Stimulated activated CD8-positive, alpha-beta memory T cell treated with anti-CD3 and anti-CD28 coated beads, Interleukin-7, amount 100 ng/mL, for 4 hours (primary cell): ENCODE measurements at places on chromosomes 16 and 17.

- DNase-seq: peak; percentile 38
Observed at GRCh38 chr16:38941-39892, 14.2 kb downstream of the POLR3K start.

DNA sequence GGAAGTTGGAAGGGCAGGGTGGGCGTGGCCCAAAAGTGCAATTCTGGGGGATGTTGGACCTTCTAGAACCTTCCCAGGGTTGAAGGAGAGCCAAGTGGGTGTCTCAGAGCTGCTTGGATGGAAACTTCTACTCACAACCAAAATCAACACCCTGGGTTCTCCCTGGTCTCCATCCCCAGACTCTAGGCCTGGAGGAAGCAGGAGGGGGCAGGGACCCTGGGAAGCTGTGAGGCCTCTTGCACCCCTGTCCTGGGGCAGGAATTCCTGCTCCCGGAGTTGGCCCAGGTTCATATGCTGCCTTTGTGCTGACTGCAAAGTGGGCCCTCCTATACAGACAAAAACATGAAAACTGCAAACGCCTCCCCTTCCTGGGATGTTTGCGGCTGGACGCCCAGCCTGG is 25.1 kb downstream of the TRARG1 start:
- DNase-seq: no peak

DNA sequence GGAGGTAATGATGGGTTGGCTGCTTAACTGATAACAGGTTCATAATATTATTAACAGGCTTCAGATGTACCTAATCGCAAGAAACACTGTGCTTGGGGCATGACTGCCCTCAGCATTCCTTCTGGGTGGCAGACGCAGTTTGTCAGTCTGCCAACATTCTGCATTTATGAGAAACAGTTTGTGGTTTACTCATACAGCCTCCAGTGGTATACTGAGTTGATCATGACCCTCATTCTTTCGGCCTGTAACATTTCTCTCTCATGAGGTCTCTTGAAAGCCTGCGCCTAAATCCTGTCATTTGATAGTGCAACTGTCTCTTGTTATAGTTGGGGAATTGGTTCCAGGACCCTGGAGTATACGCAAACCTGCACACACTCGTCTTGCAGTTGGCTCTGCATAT is 4.9 kb upstream of the RUSF1 start:
- no peak for DNase-seq

- no peak for DNase-seq
Observed at GRCh38 chr16:3879258-3879886, 1.1 kb downstream of the CREBBP start.

DNA sequence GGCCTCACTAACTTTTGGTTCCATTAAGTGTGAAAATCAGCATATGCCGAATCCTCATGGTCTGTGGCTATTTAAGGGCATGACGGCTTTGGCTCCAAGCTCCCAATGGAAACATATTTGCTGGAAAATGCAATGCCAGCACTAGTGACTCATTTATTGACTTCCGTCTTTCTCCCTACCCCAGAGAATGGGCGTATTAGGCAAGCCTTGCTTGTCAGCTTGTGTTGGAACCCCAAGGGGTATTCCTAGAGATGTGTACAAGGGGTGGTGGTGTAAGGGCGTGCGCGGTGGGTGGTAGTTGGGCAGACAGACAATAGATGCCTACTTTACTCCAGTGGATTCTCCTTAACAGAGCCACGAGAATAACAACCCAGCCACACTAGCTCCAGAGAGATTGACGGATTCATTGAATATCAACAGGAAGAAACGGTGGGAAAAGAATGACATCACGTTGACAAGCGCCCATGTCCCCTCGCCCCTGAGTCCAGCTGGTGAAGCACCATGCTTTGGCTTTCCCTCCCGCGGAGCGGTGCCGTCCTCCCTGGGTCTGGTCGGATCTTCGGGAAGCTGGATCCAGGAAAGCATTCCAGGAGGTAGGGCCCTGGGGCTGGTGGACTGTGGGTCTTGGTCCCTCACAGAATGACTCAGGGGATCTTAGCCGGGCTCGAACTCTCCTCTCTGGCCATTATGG is 10.3 kb downstream of the CD300LB start:
- no peak for DNase-seq

DNA sequence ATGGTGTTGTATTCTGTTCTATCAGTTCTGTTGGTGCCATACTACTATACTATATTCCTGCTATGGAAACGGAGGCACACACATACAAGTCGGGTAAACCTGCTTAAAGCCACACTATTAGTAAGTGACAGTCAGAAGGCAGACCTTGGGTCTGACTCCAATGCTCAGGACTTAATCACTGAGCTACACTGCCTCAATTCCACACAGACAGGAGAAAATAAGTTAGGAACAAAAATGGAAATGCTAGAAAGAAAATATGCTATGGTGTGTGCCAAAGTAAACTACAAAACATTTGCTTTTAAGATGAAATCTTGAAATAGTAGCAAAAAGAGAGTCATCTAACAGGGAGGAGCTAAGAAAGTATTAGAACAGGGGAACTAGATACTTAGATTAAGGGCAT is 48.1 kb downstream of the MYO1D start:
- DNase-seq: no peak

GRCh38 chr16:73027685-73028111 is 20.2 kb downstream of the ZFHX3 start:
- no peak for DNase-seq

- no peak for DNase-seq
Observed at GRCh38 chr17:27631411-27631760, 398 bp downstream of the LGALS9 start.

GRCh38 chr17:14664511-14664910 is 363.6 kb downstream of the HS3ST3B1 start:
- DNase-seq: no peak

DNA sequence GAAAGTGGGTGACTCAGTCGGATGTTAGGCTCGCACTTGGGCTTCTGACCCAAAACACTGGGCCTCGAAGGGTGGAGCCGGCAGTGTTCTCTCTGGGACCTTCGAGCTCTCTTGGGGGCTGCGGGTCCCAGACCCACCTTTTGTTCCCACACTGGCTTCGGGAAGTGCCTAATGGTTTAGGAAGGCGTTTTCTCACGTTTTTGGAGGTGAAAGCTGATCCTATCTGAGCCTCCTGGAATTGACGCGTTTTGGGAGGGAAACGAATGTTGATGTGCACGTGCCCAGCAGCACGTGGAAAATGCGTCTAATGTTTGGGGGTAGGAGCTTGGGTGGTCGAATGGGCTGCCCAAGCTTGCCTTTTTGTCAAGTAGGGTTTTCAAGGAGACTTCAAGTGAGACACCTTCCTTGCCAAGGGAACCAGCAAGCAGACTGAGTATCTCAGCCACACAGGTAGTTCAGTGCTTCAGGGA is 666 bp downstream of the HGS start:
- DNase-seq: no peak

DNA sequence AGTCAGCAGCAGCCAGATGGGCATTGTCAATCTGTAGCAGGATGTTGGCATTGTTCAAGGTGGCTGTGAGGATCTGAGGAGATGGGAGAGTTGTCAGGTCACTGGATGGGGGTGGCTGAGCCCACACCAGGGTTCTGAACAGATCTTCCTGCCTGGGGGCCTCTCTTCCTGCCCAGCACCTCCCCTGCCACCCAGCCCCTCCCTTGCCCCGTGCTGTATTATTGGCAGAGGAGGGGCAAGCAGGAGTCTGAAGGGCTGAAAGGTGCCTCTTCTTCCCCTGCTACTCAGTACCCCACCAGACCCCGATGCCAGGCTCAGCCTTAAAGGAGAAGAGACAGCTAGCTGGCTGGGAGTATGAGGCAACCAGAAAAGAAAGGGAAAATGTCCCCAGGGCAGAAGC is 93.0 kb downstream of the GOSR1 start:
- DNase-seq: no peak

- no peak for DNase-seq
Observed at GRCh38 chr17:76517638-76518038, 16.4 kb upstream of the RHBDF2 start.

DNA sequence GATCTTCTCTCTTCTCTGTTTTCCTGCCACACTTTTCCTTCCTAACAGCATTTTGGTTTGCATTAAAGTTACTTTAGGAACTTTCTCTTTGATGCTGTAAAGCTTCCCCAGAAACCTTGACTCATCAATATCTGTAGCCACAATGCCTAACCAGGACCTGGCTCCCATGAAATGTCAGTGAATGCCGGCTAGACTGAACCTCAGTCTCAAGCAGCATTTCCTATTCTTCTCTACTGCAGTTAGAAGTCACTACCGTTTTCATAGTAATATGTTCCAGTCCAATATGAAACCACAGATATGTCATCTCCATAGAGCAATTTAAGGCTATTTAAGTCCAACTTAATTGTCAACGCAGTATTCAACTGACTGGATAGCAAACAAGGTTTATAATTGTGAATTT is 28.9 kb downstream of the ITFG1 start:
- DNase-seq: no peak

- no peak for DNase-seq
Observed at GRCh38 chr17:64158406-64158805, 28.5 kb upstream of the ERN1 start.

DNA sequence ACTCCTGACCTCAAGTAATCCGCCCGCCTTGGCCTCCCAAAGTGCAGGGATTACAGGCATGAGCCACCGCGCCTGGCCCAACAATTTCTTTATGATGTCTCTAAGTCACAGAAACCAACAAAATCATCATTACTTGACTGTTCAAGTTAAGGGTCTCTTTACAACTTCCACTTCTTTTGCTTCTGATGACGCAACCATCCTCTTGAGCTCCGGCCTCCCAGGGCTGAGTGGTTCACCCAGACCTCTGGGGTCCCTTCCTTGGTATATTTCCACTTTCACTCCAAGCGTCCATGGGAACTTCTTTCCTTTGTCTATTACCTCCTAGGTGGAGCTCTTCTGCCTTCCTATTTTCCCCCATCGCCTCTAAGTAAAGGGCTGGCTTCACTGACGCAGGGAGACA is 253.7 kb downstream of the NTN1 start:
- no peak for DNase-seq

- peak; percentile 35 for DNase-seq
Observed at GRCh38 chr17:1298606-1299005, 19.1 kb downstream of the TRARG1 start.

DNA sequence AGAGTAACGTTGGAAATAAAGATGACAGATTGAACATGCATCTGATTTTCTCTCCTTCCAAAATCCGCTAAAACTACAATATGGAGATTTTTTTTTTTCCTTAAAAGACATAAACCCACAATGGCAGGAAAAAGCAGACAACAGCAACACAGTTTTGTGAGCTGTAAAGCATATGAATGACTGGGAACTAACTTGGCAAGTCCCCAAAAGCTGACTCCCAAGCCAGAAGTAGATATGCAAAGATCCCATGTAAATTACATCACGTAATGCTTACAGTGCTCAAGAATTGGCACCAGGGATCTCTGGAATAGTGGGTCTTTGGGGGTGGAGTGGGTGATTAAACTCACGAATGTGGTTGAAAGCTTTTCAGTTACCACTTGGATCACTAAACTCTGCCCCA is 106.6 kb downstream of the ELAC2 start:
- no peak for DNase-seq

DNA sequence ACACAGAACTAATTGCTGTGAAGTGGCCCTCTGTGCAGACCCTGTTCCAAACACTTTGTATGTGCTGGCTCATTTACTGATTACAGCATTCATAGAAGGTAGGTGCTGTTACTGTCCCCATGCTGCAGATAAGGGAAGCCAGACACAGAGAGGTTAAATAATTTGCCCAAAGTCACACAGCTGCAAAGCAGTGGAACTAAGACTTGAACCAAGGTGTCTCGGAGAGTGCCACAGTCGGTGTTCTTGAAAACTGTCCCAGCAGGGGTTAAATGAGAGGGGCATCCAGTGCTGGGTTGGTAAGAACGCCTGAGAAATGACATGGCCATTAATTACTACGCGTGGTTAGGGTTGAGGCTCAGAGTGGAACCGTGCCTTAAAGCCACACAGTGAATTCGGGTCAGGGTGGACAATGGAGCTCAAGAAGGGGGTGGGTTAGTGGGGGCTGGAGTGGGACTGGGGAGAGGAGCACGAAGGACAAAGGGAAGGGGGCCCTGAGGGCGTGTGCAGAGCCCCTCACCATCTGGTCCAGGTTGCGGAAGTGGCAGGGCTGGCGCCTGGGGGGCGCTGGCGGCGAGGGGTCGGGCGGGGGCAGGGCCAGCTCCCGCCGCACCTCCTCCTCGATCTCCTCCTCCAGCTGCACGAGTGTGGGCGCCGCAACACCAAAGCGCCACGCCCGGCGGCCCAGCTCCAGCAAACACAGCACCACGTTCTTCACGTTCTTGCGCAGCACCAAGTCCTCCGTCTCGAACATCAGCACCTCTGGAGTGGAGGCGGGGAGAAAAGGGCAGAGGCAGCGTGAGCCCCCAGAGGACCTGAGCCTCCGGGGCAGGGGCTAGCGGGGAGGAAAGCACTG is 3.3 kb downstream of the GAS2L2 start:
- DNase-seq: no peak

DNA sequence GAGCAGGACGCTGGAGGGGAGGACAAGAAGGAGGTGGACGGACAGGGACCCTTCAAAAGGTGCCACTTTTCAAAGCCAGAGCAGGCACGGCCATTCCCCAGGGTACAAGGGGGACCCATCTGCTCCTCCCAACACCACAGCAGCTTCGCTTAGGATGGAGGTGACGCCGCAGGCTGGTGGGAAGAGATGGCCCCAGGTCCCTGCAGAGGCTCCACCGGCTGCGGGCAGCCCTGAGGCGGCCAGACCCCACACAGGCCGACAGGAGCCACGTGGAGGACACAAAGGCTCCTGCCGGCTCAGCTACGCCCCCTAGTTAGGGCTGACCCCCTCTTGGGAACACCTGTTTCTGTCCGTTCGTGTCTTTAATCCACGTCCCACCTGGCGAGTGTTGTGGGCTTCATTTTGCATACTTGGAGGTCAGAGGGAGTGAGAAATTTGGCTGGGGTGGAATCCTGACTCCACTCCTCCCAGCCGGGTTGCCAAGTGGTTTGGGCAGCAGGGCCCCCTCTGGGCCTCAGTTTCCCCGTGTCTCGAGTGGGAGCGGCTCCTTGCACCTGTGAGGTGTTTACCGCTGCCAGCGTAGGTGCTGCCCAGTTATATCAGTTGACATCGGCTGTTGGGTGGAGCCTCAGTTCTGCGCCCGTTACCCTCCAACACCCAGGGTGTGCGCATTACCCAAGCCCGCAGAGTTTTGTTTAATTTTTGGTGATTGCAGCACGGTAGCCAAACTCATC is 5.8 kb upstream of the FN3KRP start:
- no peak for DNase-seq

GRCh38 chr16:65500919-65501318 is 379.1 kb upstream of the CDH11 start:
- no peak for DNase-seq

GRCh38 chr16:647173-647902 is 1.8 kb upstream of the WDR90 start:
- no peak for DNase-seq

DNA sequence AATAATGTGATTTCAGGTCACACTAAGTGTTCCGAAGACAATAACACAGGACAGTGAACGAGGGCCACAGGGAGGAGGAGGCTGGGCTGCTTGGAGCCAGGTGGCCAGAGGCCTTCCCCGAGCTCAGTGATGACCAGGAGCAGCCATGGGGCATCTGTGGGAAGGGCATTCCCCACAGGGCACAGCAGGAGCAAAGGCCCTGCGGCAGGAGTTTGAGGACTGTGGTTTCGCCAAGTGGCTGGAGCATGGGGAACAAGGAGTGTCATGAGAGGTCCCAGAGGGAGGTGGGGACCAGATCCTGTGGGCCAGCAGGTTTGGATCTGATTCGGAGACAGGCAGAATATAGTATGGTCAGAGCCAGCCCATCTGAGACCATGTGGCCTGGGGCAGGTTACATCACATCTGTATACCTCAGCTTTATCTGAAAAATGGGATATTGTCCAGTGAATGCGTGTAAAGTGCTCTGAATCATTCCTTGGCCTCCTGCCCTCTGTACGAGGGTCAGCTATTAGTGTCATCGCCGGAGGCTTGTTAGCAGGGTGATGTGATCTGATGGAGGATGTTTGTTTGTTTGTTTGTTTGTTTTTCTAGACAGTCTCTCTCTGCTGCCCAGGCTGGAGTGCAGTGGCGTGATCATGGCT is 176.8 kb downstream of the KATNIP start:
- no peak for DNase-seq
